ENCODE measurements at places on chromosomes 2 and 18.

DNA sequence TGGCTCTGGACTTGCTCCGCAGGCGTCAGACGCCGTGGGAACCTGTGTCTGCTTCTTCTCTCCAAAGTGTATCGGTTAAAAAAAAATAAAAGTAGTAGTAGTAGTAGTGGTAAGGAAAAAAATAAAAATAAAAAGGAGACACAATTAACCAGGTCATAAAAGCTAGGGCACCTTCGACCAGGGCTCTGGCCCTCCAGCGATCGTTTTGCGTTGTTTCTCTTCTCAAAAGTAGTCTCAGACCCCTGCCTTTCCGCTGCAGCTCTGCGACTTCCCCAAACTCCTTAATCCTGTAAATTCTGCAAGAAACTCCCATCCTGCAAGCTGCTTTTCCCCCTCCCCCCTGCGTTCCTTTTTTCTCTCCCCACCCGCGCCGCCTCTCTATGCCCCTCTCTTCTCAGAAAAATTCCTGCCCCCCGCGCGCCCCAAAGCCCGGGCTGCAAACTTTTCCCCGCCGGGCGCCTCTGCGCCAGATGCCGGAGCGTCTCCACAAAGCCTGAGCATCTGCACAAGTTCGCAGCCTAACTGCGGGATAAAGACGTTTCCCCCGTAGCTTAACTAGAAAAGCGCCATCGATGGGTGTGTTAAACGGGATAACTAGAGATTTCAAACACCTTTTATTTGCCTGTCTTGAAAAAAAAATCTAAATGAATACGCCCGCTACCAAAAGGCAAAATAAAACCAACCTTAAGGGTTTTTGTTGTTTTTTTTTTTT is 1.8 kb upstream of the SALL3 start:
- DNase-seq: no peak

DNA sequence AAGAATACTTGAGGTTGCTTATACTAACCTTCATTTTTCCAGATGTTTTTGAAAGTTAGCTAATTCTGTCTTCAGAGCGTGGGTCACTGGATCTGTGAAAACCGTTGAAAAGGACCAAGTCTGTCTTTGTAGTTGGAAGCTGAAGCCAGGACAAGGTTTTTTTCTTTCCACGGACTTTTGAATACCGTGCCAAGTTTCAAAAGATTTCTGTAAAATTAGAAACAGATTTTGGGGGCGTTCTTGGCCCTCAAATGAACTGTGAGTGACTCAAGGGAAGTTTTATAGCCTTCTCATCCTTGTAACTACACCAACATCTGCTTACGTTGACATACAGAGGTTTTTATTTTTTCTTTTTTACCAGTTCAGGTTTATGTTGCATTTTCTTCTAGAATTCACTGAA is at the start of gene FAP:
Gene FAP, minus strand, starts transcription at position 152 of the 400 bp plus-strand sequence. Its CDS starts 118 bp downstream, at position 34.
- DNase-seq: no peak

- DNase-seq: no peak
Observed at GRCh38 chr2:45242161-45242741, 233.0 kb upstream of the SIX2 start.

- DNase-seq: no peak
Observed at GRCh38 chr2:62236499-62236898, 40.6 kb downstream of the B3GNT2 start.

DNA sequence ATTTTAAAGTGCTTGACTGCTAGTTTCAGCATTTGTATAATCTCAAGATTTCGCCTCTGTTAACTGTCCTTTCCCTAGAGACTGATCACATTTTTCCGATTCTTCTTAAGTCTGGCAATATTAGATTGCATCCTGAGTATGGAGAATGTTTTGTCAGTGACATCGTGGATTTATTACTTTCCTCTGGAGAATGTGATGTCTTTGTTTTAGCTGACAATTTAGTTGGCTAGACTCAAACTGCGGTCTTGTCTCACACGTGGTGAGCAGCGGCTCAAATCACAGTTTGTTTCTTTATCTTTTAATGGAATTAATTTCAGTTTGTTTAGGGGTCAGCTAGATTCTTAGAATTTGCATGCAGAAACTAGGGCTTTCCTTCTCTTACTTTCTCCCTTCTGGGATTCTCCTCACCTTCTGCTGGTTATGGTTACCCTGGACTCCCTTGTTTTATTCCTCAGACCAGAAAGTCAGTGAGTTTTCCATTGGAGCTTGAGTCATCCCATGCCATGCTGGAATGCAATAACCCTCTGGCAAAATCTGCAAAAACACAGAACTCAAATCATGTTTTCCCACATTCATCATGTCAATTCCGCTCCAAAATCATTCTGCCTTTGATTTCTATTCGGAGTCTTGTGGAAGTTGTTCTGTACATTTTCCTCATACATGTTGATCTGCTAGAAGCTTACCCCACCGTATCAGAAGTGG is 327.2 kb upstream of the TRIB2 start:
- no peak for DNase-seq

GRCh38 chr18:69684789-69685188 is 262.9 kb downstream of the CD226 start:
- DNase-seq: no peak

- DNase-seq: no peak
Observed at GRCh38 chr2:120406566-120406965, 60.6 kb downstream of the INHBB start.

- DNase-seq: no peak
Observed at GRCh38 chr2:28486526-28486925, 9.3 kb upstream of the PLB1 start.

DNA sequence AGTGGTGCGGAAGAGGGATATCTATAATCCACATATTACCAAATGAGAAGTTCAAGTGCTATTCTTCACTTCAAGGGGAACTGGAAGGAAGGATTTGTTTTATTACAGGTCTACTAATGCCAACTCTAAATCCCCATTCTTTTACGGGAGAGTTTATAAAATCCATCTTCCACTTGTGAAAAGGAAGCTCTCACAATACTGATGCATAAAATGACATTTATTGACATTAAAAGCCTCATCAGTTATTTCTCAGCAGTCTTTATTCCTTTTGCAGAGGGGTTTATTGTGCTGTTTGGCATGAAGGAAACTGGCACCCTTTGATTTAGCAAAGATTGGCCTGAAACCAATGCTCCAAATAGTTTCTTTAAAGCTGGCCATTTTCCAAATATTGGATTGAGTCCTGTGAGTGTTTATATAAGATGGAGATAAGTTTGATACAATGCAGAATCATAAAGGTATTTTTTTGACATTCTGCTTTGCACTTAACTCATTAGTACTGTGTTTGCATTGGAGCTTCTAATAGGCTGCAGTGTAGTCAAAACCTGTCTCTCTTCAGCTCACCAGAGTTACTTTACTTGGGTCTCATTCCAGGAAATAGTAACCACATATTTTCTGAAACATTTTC is 26.6 kb downstream of the LRP1B start:
- DNase-seq: no peak

DNA sequence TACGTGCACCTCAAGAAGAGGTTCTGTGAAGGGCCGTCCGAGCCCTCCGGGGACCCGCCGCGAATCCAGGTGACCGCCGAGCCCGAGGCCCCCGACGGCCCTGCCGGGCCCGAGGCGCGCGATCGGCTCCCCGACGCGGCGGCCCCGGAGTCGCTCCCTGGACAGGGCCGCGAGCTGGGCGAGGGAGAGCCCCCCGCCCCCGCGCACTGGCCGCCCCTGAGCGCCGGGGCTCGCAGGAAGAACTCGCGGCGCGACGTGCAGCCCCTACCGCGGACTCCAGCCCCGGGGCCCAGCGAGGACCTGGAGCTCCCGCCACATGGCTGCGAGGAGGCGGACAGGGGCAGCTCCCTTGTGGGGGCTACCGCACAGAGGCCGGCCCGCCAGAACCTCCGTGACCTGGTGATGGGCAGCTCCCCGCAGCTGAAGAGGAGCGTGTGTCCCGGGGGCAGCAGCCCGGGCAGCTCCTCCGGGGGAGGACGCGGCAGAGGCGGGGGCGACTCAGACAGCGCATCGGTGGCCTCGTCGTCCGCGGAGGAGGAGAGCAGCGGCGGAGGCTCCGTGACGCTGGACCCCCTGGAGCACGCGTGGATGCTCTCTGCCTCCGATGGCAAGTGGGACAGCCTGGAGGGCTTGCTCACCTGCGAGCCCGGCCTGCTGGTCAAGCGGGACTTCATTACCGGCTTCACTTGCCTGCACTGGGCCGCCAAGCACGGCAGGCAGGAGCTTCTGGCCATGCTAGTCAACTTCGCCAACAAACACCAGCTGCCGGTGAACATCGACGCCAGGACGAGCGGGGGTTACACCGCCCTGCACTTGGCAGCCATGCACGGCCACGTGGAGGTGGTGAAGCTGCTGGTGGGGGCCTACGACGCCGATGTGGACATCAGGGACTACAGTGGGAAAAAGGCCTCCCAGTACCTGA is 812 bp downstream of the SOWAHC start:
- no peak for DNase-seq

DNA sequence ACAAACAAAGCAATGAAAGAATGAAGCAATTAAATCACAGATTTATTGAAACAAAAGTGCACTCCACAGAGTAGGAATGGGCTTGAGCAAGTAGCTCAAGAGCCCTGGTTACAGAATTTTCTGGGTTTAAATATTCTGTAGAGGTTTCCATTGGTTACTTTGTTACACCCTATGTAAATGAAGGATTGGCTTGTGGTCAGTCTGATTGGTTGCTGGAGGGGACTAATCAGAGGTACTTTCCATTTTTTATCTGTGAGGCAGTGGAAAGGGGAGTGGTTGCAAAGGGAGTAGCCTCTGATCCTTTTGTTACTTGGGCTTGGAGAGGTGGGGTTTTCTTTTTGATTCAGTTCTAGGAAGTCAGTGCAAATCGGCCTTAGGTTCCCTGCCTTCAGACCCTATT is 253.3 kb downstream of the ARL6IP6 start:
- no peak for DNase-seq

DNA sequence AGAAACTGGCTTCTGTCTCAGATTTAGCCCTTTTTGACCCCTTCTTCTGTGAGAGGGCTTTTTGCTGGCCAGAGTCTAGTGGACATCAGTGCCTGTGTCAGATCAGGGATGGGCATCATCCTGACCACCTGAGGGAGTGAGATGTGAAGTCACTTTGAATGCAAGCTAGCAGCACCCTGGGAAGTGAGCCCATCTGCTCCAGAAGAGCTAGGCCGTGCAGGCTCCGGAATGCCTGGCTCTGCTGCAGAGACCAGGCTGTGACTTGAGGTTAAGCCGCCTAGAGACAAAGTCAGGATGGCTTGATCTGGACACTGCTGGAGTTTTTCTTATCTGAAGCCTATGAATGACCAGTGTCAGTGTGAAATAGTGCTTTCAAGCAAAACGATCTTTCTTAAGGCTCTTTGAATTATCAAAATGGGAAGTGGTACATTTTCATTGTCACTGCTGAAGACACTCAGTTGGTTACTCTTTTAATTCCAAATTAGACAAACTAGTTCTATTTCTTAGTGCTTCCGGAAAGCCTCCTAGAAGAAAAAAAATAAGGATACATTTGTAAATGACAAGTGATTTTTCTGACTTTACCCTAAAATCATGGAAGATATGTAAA is 20.8 kb downstream of the DGUOK start:
- no peak for DNase-seq

DNA sequence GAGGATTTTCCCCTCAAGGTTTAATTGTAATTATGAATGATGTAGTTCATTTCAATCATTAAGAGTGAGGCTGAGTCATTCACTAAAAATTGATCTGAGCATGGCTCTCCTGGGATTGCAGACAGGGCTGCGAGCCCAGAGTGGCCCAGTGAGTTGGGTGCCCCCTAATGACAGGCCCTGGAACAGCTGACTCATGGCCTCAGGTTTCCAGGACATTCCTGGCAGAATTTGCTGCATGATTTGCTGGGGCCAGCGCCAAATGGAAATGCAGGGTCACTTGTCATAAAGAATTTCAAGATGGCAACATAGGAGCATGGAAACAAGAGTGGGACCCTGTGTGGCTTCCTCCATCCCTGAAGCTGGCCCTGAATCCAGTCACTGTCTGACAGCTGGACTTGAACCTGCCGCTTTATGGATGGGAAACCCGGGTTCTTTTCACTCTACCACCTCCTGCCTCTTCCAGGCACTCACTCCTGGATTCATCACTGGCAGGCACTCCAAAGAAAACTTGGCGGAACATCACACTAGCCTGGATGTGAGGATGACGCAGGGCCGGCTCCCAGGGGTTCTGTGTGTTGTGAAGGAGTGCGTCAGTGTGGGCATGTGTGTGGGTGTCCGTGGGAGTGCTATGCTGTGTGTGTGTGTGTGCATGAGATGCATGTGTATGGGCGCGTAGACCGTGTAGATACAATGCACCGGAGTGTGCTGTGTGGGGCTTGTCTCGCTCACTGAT is 15.2 kb downstream of the OTOF start:
- no peak for DNase-seq

DNA sequence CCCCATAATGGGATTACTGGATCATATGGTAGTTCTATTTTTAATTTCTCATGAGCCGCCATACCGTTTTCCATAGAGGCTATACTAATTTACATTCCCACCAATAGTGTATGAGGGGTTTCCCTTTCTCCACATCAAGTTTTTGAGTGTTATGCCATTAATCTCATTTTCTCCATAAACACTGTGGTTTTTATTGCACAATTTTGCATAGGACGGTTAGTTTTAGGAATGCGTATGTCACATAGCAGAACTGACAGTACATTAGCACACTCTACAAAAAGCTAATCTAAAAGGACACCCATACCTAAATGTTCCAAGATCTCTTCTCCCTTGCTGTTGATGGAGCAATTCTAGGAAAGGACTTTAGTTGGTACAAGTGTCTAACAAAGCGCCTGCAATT is 32.5 kb downstream of the DARS1 start:
- no peak for DNase-seq

DNA sequence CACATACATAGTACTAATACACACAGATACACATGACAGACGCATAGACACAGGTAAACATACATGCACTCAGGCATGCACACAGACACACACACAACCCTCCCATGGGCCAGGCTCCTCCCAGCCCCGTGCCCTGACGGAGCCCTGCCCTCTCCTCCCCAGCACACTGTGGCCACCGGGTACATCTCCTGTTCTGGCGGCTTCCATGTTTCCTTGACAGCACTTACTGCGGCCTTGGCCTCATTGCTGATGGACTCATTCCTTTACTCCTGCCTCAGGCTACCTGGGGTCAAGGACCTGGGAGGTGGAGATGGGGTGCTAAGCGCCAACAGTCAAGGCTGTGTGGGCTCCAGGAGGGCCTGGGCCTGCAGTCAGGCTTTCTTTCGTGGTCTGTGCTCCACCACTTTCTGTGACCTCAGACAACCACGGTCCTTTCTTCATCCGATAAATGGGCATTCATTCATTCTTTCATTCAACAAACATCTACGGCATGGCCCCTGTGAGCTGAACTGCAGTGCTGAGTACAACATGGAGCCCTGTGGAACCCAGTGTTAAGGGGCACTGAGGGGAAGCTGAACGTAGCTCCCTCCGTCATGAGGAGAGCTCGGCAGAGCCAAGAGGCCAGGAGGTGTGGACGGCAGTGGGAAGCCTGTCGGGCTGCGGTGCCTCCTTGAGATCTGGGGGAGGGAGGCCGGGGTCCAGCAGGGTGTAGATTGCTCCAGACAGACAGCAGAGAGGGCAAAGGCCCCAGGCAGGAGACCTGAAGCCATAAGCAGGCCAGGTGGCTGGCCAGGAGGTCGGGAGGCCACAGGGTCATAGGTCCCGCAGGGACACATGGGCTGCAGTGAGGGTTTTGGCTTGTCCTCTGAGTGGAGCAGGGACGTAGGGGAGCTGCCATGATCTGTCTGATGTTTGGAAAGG is 190.4 kb upstream of the HDAC4 start:
- DNase-seq: no peak

All from activated B cell treated with CpG ODN at 0.5 μM for 24 hours (primary cell).